ENCODE measurements at places on chromosomes 5 and 9.

GRCh38 chr5:41940641-41941040 lies 15.6 kb downstream of the FBXO4 start:
- DNase-seq, result no peak

DNA sequence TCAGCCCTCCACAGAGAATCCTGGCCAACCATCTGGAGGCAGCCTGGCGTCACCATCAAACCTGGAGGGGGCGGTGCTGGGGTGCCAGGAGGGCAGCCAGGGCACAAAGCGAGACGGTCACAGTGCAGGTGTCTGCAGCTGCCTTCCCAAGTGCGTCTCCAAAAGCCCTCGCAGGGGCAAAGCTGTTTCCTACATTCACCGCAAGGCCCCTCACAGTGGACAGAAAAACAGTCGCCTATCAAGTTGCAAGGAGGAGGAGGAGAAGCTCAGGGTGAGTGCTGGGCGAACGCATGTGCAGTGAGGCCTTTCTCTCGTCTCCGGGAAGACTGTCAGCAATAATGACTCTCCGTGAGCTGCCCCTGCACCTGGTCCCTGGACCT lies 18.0 kb upstream of the LHX3 start:
- DNase-seq, result no peak

DNA sequence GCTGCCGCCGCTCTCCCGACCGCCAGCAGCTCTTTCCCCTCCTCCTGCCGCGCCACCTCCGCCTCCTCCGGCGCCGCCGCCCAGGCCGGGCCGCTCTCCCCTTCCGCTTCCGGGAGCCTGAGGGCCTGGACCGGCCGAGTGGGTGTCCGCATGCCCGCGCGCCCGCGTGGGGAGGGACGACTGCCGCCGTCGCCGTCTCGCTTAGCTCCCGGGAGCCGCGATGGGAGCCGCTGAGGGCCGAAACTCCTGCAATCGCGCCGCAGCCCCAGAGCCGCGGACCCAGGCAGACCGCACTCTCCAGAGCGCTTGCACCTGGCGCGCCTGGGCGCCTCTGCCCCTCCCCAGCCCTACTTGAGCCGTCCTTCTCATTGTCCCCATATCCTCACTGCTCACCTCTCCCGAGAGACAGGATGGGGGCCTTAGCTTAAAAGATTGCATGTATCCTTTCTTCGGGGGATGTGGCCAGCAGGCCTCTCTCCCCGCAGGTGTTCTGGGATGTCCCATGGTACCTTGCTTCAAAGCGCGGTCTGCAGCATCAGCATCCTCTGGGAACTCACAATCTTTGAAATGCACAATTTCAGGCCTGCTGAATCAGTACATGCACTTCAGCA lies at the start of gene ZDHHC21:
Gene ZDHHC21 (minus strand): TSS at position 182 of the 611 bp plus-strand sequence. CDS start 19,092 bp downstream, outside the sequence.
- no peak for DNase-seq

DNA sequence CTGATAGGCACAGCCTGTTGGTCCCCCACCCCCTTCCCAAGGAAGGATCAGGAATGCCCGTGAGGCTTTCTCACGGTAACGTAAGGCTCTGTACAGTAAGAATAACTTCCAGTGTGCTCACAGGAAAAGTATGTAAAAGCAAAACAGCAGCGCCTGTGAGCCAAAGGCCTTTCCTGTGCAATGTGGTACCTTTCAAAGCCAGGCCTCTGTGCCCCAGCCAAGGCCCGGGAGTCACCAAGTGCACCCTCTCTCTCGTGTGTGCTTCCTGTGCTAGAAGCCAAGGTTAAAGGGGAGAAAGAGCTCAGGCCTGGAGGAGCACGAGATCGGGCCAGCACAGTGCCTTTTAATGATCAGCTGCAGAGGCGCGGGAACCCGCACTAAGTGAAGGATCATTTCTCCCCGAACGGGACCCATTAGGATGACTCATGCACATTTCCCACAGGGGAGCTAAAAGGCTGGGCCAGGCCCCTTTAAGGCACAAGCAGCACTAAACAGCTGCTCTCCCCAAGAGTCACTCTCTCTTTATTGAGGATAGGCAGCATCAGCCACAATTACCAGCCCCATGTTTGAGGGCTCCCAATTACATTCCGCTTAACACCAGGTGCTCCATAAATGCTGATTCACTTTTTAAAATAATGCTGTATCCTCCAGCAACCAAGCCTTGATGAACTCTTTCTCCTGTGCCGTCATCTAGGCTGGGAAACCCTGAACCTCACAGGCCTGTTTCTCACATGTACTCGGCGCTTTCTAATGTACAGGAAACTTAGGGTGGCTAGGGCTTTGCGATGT lies 42.8 kb downstream of the SHB start:
- DNase-seq, result no peak

- DNase-seq, result no peak
These were observed 263.0 kb downstream of the PDZD2 start for GRCh38 chr5:31901807-31902530.

DNA sequence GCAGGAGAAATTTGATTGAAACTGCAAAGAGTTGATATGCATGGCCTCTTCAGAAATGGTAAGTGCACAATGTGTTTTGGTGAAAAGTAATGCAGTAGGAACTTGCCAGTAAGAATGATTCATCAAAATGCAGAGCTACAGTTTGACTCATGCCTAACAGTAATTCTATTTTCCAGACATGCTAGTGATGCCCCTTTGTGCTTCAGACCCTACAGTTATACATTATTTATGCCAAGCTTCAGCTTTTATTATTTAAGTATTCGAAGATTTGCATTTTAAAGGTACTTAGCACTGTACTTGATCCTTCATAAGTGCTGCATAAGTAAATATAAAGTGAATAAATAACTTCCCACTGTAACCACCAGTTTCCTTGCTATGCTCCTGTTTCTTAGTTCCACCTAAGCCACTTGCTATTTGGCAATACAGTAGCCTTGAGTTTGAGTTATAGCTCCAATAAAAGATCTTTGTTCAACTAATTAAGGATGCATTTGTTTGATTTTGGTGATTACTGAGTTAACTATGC lies 3.6 kb upstream of the SPATA31E1 start:
- no peak for DNase-seq

DNA sequence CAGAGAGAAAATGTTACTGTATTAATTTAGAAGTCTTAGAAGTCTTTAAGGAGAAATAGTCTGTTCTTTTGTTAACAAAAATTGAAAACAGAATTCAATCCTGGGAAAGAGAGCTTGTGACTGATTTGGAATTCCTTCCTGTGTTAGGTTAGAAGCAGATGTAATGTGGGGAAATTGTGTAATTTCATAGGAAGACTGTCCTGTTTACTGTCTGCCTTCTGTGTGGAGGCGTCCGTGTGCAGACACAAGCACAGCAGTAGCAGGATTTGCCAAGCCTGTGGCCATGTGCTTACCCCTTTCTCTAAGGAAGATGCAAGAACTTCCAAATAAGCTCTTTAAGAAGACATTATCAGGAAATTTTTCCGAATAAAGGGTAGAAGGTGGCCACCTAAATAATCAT lies 36.7 kb upstream of the F2R start:
- no peak for DNase-seq

GRCh38 chr5:140083120-140083519 lies 30.8 kb upstream of the PURA start:
- no peak for DNase-seq

DNA sequence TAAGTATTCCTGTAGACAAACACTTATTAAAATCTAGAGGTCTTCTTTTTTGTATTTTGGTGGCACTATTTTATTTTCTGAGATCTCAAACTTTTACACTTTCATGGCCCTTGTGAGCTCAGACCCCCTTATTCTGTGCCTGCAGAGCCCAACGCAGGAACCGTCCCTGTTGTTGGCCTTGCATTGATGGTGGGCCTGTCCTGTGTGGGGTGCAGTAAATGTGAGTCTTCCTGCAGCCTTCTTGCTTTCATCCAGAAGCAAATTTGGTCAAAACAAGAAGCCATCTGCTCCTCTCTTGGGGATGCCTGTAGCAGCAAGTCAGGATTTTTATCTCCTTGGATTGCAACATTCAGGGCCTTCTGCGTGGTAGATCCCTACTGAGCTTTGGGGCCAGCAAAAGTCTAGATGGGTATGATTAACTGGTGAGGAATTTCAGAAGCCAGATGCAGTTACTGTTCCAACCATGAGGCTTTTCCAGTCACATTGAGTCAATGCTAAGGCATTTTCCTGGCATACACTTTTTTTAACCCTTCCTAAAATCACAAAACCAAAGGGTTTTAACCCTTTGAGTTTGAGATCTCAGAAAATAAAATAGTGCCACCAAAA lies 31.7 kb downstream of the BASP1 start:
- DNase-seq, result no peak

- DNase-seq, result no peak
These were observed 220.4 kb downstream of the KCTD16 start for GRCh38 chr5:144391044-144391443.

DNA sequence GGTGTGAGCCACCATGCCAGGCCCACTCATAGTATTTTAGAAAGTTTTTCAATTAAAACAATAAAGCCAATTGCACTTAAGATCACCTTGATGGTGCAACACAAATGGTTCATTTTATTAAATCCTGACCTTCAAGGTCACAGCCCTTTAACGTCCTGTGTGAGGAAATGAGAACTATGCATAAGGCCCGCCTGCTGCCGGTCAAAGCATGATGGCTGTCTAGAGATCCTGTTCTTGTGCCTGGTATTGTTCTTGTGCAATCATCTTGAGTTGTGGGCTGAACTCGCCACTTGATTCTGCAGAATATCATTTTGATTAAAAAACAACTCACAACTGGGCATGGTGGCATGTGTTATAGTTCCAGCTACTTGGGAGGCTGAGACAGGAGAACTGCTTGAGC lies 43.6 kb upstream of the FBXW11 start:
- DNase-seq, result no peak

DNA sequence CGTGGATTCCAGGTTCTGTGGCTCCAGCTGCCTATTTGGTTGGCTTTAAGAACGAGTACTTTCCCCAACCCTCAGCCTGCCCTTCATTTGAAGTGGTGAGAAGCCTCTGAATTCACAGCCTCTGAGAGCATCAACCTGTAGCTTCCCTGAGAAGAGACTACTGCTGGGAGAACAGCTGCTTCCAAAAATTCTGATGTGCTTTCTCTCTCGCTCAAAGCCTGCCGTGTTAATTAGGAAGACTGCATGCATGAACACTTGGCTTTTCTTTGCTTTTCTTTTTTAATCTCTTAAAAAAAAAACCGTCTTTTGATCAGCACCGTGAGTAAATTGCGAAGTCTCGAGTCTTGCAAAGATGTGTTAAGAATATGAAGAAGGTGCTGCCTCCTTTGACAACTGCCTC lies 153.4 kb upstream of the MAP1B start:
- no peak for DNase-seq

DNA sequence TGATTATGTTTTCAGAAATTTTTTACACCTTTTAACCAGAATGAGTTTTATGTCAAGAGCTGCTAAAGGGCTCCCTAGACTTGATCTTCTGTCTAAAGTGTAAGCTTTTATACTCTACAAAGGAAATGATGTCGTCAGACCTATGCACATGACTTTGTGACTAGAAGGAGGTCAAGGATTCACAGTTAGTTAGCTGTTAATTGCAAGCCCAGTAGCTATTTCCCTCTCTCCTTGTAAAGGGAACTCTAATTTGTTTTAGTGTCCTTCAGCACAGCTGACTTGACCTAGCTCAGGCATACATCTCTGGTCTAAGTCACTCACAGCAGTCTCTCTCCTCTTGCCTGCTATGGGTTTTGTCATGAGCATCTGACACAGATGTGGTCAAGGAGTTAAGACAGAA lies 173.5 kb upstream of the NREP start:
- DNase-seq, result no peak

- no peak for DNase-seq
These were observed 191.7 kb downstream of the CDK5RAP2 start for GRCh38 chr9:120388003-120388855.

GRCh38 chr5:100667161-100667630 lies 132.0 kb downstream of the FAM174A start:
- DNase-seq, result no peak

DNA sequence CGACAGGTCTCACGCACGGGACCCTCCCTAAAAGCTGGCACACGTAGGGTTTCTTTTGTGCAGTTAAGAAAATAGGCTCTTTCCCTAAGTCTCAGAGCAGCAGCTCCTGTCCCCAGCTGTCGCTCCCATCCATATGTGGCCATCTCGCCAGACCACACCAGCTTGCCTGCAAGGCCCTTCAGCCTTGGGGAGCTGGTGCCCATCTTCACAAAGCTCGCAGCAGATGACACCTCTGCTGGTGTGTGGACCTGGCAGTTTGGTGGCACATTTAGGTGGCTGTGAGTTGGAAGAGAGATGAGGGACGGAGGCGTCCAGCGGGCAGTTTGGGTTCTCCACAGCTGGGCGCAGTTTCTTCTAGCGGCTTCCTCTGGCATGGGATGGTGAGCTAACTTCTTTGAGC lies 239.0 kb downstream of the FANCC start:
- no peak for DNase-seq

- DNase-seq, result no peak
These were observed 269.2 kb downstream of the TMEM38B start for GRCh38 chr9:105963343-105964099.

DNA sequence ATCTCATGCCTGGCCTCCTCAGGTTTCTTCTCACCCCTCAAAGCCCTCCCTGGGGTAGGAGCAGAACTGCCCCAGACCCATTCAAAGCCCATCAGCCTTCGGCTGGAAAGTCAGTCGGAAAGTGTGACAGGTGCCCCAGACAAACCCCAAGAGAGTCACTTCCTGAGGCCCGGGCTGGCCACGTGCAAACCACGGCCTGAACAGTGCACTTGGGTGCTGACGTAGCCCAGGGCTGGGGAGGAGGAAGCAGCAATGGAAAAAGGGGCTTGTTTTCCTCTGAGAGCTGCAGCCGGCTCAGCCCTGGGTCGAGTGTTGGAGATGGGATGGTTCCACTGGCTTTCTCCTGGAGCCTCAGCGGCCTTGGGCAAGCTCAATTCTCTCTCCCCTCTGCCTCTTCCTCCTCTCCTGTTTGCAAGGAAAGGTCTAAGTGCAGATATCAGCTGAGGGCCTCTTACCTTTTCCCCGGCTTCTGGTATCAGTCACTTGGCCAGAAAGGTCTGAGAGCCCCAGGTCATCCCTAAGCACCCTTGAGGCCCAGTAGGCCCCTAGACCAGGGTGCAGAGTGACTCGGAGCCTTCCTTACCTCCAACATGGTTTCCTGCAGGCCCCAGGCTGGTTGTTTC lies 5.9 kb upstream of the EGR1 start:
- DNase-seq, result peak; percentile 62

GRCh38 chr5:92715946-92716520 lies 865.0 kb downstream of the NR2F1-AS1 start:
- no peak for DNase-seq

DNA sequence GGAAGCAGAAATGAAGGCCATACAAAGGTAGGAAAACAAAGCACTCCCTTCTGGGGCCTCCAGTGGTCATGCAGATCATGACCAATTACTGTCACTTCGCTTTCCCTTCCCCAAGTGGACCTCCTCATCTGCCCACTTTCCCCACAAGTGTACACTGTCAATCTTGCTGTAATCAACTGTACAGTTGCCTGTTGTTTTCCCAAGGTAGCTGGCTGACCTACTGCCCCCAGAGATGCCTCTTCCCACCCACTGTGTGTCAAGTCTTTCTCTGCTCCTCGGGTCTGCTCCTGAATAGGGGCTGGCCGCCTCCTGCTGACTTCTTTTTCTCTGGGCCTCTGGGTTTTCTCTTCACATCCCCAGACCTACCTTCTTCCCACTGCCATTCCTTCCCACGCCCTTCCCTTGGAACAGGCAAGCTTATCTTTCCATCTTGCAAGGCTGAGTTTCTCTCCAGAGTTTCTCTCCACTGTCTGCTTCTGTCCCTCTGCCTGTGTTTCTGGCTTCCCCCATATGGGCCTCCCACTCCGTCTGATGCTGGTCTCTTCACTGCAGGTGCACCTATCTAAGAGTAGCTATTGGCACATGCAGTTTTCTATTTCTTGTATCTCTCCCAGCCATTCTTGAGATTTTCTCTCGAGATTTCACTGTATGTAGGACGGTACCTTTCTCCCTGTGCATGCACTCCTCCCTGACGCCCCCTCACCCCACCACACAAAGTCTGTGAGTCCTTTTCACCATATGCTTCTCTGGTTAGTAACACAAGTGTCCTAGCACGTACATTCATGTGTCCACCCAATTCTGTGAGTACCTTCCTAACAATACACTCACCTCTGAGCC lies 2.4 kb downstream of the ELL2 start:
- no peak for DNase-seq

Data from effector CD8-positive, alpha-beta T cell (primary cell).